ENCODE measurements at places on chromosomes 2 and 18. TPM values are rescaled to one million over a fixed set of nuclear protein-coding genes. Genes with fewer than 3 reads are reported as not detected.

GRCh38 chr18:5196253-5197031 lies 615 bp downstream of the AKAIN1 start:
- DNase-seq, result peak; percentile 34

The CFAP65 gene
- 5.8 TPM for total RNA-seq

The FTCDNL1 gene
- total RNA-seq, result 3.1 TPM

The ASAP2 gene
- total RNA-seq, result 23.7 TPM

GRCh38 chr2:191569025-191569424 lies 108.9 kb upstream of the NABP1 start:
- DNase-seq, result no peak

Measured in upper lobe of left lung (tissue), 6 donors.